ENCODE measurements at places on chromosomes 11 and 22.

- no peak for DNase-seq
Observed at GRCh38 chr11:2732261-2732939, 32.6 kb upstream of the KCNQ1OT1 start.

GRCh38 chr22:17110791-17111550 lies 10.2 kb downstream of the TMEM121B start:
- no peak for DNase-seq

- DNase-seq, result no peak
Observed at GRCh38 chr11:103844327-103845215, 191.9 kb upstream of the DDI1 start.

- no peak for DNase-seq
Observed at GRCh38 chr22:47064416-47064815, 302.0 kb downstream of the TBC1D22A start.

- DNase-seq, result no peak
Observed at GRCh38 chr11:112082729-112083128, 3.8 kb downstream of the TIMM8B start.

DNA sequence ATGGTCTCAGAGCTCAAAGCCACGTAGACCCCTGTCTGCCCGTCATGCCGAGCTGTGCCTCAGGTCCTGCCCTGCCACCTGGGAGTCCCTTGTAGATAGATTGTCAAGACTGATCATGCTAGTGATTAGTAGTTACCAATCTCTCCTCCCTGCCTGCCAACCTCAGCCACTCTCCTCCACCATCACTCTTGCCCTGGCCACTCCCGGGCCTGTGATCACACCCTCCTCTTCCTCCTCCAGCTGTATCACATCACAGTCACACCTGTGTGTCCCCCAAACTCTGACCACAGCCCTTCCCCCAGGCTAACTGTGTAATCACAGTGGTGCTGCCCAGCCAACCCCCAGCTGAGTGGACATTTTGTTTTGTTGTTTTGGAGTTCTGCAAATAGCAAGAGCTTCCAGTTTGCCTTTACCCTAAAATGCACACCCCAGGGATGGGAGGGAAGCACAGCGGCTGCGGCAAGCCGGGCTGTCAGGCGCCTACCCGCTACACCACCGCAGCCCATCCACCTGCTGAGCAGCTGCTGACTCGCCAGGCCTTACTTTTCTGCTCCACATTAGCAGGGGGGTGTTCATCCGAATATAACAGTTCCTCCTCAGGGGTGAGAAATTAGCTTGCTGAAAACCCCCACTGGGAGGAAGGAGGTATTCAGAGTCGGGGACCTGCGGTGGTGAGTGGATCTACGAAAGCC lies 45.8 kb downstream of the LRFN4 start:
- DNase-seq, result no peak

GRCh38 chr11:110367571-110367970 lies 62.2 kb upstream of the FDX1 start:
- DNase-seq, result no peak

DNA sequence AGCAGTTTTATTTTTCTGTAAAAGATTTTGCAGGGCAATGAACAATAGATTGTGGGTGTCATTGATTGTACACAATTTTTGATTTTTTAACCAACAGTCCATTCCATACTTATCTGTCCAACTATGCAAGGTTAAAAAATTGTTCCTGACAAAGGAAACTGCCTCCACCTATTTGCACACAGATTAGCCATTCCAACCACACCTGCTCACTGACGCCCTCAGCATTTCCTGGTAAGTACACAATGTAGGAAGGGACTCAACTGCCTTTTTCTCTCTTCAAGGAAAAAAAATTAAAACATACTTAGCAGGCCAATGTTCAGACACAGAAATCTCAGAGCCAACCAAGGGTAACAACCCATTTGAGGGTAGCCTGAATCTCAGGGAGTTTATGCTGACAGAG lies 4.3 kb upstream of the FUT4 start:
- DNase-seq, result no peak

DNA sequence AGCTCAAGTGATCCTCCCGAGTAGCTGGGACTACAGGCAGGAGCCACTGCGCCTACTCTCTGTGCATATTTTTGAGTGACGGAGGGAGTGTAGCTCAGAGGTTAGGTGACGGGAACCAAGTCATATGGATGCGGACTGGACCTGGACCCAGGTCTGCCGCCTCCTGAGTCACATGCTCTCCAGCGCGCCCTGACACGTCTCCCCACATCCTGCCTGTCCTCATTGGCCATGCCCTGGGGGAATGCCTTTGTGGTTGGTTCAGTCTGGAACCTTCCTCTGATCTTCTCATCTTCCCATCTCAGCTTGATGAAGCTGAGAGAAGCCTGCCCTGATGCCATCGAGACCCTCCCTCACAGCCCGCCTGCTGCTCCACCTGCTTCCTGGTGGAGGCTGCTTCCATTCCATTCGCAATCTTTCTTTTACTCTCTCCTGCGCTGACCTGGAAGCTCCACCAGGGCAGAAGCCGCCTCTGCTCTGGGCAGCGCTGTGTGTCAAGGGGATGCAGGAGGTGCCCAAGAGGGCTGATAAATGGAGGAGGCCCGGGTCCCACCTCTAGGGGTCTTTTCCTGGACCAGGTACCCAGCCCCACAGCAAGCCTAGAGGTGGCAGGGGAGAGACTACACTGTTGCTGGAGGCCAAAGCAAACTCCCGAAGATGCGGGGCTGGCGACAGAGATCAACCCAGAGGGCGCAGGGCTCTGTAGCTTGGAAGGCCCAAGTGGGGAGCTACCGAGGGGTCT lies 13.9 kb upstream of the BAIAP2L2 start:
- no peak for DNase-seq

Data from HCT116 (cell line).